ENCODE measurements at places on chromosomes 11 and 22. TPM values are rescaled to one million over a fixed set of nuclear protein-coding genes. Genes with fewer than 3 reads are reported as not detected.

GRCh38 chr11:119716582-119717498, 12.2 kb downstream of the NECTIN1 start:
- no peaks in the 10 kb centered on the region for H3K36me3 ChIP-seq
- H3K27me3 ChIP-seq: no peaks in the 10 kb centered on the region
- DNase-seq: no peak
- H3K27ac ChIP-seq: no peak overlapping the region

GRCh38 chr22:17065433-17065832, 19.4 kb upstream of the IL17RA start:
- no peak overlapping the region for H3K4me3 ChIP-seq
- no peak for DNase-seq
- H3K27ac ChIP-seq: no peak overlapping the region
- no peaks in the 10 kb centered on the region for H3K36me3 ChIP-seq
- H3K27me3 ChIP-seq: no peaks in the 10 kb centered on the region
- H3K4me1 ChIP-seq: peaks cover 9% of the 10 kb centered on the region

CNTN5 gene
- not detected for total RNA-seq

DNA sequence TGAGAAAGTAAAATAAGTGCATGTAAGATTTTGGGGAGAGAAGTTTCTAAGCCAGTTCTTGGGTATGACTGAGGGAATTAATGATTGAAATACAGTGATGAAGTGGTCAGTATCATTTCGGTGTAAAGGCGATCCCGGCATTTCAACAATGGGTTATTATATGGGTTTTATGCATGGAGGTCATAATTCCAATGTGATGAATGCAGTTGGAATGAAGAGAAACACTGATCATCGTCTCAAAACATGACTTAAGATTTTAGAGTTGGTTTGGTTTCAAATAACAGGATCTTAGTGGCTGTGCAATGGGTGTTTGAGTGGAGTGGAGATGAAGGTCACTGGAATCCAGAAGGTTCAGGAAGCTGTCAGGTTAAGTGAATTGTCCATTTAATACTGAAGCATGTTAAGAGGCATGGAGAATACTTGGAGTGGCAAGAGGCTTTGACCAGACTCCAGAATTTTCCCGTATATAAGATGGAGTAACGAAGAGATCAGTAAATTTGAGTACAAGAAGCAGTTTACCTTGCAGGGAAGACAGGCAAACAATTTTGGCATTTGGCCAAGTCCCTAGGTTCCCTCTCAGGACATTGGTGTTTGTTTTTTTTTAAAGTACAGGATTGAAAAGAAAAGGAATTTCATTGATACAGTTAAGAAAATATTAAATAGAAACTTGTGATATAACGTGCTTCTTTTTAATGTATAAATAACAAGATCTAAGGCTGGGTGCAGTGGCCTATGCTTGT, 96.4 kb upstream of the BIRC3 start:
- DNase-seq: no peak
- no peak overlapping the region for H3K4me3 ChIP-seq
- no peaks in the 10 kb centered on the region for H3K36me3 ChIP-seq
- H3K4me1 ChIP-seq: no peaks in the 10 kb centered on the region
- no peaks in the 10 kb centered on the region for H3K27me3 ChIP-seq

- no peak for DNase-seq
- no peak overlapping the region for H3K27ac ChIP-seq
- no peaks in the 10 kb centered on the region for H3K27me3 ChIP-seq
These were observed 272.0 kb downstream of the TTC28 start for GRCh38 chr22:28407645-28408044.

DNA sequence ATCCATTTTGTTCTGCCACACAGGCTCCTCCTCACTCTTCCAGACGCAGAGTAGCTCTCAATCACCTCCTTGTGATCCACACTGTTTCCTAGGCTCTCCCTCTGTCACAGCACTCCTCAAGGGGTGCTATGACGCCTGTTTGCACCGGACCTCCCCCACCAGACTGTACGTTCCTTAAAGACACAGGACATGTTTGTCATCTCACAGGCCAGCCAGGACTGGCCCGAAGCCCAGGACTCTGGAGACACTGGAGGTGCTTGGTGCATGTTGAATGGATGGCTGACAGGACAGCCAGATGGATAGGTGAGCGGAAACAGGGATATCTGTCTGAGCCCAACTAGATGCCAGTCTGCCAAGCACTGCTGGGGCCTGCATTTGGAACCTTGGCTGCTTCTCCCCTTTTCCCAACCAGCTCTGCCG, 13.6 kb downstream of the PLA2G6 start:
- no peak for DNase-seq
- H3K27me3 ChIP-seq: no peaks in the 10 kb centered on the region
- no peak overlapping the region for H3K27ac ChIP-seq
- H3K4me1 ChIP-seq: peaks cover 14% of the 10 kb centered on the region
- H3K36me3 ChIP-seq: peaks cover 17% of the 10 kb centered on the region
- H3K4me3 ChIP-seq: no peak overlapping the region

GRCh38 chr11:72834905-72835304, 20.7 kb downstream of the ATG16L2 start:
- no peak overlapping the region for H3K4me3 ChIP-seq
- no peak for DNase-seq
- H3K36me3 ChIP-seq: peaks cover 5% of the 10 kb centered on the region
- no peaks in the 10 kb centered on the region for H3K27me3 ChIP-seq

DNA sequence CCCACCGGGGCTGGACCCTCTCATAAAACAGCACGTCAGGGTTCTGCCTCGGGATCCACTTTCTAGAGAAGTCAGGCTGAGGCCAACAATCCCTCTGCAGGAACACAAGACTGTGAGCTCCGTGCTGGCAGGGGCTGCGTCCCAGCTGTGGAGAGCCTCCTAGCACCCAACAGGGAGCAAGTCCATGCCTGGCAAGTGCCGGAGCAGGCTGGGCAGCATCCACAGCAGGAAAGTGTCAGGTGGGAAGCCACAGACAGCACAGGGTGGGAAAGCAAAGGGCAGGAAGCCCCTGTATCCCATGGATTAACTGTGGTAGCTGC, 682.3 kb downstream of the TBC1D22A start:
- H3K27me3 ChIP-seq: peaks cover 4% of the 10 kb centered on the region
- no peak overlapping the region for H3K27ac ChIP-seq
- H3K4me3 ChIP-seq: no peak overlapping the region
- DNase-seq: no peak
- no peaks in the 10 kb centered on the region for H3K36me3 ChIP-seq

MPPED2 gene
- not detected for total RNA-seq

DNA sequence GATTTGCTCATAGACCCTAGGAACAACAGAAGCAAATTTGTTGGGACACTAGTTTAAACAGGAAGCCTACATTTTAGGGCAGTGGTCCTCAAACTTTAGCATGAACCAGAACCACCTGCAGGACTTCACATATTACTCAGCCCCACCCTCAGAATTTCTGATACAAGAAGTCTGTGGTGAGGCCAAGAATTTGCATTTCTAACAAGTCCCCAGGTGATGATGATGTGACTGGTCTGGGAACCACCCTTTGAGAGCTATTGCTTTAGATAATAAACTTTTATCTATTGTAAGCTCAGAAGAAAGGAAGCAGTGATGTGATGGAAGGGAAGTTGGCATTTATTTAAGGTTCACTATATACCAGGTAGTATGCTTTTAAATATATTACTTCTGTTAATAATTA, 194.0 kb downstream of the FAM181B start:
- H3K27ac ChIP-seq: no peak overlapping the region
- H3K4me3 ChIP-seq: no peak overlapping the region
- H3K27me3 ChIP-seq: no peaks in the 10 kb centered on the region
- no peak for DNase-seq
- H3K36me3 ChIP-seq: no peaks in the 10 kb centered on the region

DNA sequence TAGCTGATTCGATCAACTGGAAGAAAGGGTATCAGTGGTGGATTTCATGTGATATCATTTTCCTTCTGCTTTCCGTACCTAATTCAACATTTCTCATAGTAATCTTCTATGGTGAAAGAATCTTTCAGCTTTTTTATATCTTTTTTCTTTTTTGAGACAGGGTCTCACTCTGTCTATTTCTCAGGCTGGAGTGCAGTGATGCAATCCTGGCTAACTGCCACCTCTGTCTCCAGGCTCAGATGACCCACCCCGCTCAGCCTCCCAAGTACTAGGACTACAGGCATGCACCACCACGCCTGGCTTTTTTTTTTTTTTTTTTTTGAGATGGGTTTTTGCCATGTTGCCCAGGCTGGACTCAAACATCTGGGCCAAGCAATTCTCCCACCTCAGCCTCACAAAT, 18.6 kb upstream of the CHORDC1 start:
- no peak for DNase-seq
- no peak overlapping the region for H3K27ac ChIP-seq
- no peaks in the 10 kb centered on the region for H3K36me3 ChIP-seq

ZNF215 gene
- total RNA-seq: 1.1 TPM

DNA sequence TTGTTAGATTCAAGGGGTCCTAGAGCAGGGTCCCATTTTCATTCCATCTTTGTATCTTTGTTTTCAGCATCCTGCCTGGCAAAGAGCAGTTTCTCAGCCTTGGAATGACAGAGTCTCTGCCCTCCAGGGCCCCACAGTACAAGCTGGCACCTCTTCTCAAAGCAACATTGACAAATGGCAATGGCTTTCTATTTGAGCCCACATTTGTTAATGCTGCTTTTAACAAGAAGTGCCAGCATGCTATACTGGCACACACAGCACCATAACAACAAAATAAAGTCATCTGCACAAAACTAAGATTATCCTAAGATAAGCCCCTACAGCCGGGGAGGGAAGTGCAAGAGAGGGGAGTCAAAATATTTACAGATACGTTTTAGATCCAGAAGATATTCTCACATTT, 309.7 kb upstream of the C11orf87 start:
- no peak overlapping the region for H3K4me3 ChIP-seq
- no peaks in the 10 kb centered on the region for H3K36me3 ChIP-seq
- no peak overlapping the region for H3K27ac ChIP-seq
- DNase-seq: no peak

GRCh38 chr11:45285930-45286632, at the start of gene SYT13:
Gene SYT13, minus strand, starts transcription at chr11:45286341. Its CDS starts 134 bp downstream, at chr11:45286207.
- H3K27me3 ChIP-seq: peaks cover 47% of the 10 kb centered on the region
- H3K4me1 ChIP-seq: no peaks in the 10 kb centered on the region
- DNase-seq: no peak
- H3K27ac ChIP-seq: no peak within 1 kb of the TSS
- no peak within 1 kb of the TSS for H3K4me3 ChIP-seq

GRCh38 chr11:96332126-96332771, 10.7 kb downstream of the MAML2 start:
- no peak overlapping the region for H3K4me3 ChIP-seq
- DNase-seq: no peak
- peak overlapping the region; percentile 47 for H3K27ac ChIP-seq
- H3K4me1 ChIP-seq: peaks cover 82% of the 10 kb centered on the region
- H3K36me3 ChIP-seq: peaks cover 25% of the 10 kb centered on the region

GRCh38 chr22:48605856-48606481, 1221.7 kb downstream of the BRD1 start:
- H3K4me1 ChIP-seq: no peaks in the 10 kb centered on the region
- H3K4me3 ChIP-seq: no peak overlapping the region
- no peak overlapping the region for H3K27ac ChIP-seq

GRCh38 chr22:38417252-38418060, 37.5 kb downstream of the KCNJ4 start:
- H3K27ac ChIP-seq: no peak overlapping the region
- H3K4me3 ChIP-seq: no peak overlapping the region
- no peaks in the 10 kb centered on the region for H3K27me3 ChIP-seq
- H3K4me1 ChIP-seq: peaks cover 2% of the 10 kb centered on the region
- no peaks in the 10 kb centered on the region for H3K36me3 ChIP-seq

PNPLA3 gene
- total RNA-seq: 0.29 TPM

DNA sequence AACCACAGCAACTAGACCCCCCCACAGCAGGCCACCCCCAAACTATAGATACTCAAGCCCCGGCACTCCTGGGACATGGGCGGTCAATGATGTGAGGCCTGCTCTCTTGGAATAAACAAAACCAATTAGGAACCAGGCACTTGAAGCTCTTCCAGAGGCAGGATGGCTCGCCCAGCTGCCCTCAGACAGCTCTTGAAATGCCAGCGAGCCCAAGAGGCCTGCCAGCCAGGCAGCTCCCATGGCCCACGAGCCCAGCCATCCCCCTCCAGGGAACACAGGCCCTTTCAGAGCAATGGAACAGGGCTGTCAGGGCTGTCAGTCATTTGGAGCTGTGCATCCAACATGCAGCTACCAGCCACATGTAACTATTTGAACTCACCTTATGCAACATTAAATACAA, 34.0 kb upstream of the TFIP11 start:
- H3K27ac ChIP-seq: peak overlapping the region; percentile 41
- no peaks in the 10 kb centered on the region for H3K27me3 ChIP-seq
- H3K4me1 ChIP-seq: peaks cover 18% of the 10 kb centered on the region
- no peak overlapping the region for H3K4me3 ChIP-seq

DNA sequence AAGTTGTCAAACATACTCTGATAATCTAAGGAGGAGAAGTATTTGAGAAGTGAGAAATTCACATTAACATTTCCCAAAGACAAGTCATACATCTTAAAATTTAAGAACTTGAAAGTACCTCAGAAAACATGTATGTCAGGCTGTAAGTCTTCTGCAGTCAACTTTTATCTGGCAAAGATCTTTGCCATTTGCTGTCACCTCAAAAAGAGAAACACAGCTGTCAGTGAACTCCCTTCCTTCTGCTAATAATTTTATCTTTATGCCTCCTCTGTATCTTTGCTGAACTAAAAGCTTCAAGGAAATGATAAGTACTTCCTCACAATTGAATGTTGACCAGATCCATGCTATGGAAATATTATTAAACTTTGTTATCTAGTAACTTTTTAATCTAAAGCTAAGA, 18.7 kb downstream of the TTC17 start:
- H3K4me3 ChIP-seq: no peak overlapping the region
- peaks cover 15% of the 10 kb centered on the region for H3K4me1 ChIP-seq
- no peak for DNase-seq
- peaks cover 14% of the 10 kb centered on the region for H3K36me3 ChIP-seq
- H3K27ac ChIP-seq: no peak overlapping the region
- H3K27me3 ChIP-seq: no peaks in the 10 kb centered on the region

ZNF408 gene
- 7.3 TPM for total RNA-seq

- DNase-seq: no peak
- H3K4me3 ChIP-seq: no peak overlapping the region
- H3K27me3 ChIP-seq: no peaks in the 10 kb centered on the region
- no peaks in the 10 kb centered on the region for H3K4me1 ChIP-seq
These were observed 1.5 kb downstream of the OLFML1 start for GRCh38 chr11:7486781-7487140.

DNA sequence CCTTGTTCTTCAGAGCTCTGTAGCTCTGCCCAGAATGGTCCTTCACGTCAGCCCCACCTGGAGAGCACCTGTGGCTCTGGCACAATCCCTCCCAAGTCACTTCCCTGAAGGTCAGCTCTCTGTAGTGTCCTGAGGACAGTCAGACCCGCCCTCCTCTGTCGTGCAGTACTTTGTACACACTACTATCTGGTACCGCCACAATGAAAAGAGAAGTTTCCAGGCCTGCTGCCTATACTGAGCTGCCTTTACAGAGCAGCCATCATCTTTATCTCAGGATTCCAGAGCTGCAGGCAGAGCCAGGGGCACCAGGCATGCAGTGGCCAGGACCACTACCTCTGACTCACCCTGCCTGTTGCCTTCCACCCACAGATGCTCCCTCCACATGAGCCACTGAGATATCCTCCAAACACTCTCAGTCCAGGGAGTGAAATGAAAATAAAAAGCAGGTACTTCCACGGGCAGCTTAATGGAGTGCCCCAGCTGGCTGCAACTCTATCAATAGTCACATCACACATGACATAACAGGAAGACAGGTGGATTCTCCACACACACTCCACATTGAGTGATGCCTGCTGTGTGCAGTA, 7.3 kb downstream of the PACSIN2 start:
- H3K4me3 ChIP-seq: no peak overlapping the region
- H3K36me3 ChIP-seq: peaks cover 3% of the 10 kb centered on the region
- DNase-seq: peak; percentile 28
- H3K27me3 ChIP-seq: no peaks in the 10 kb centered on the region
- H3K27ac ChIP-seq: no peak overlapping the region

GRCh38 chr11:37926772-37927171, 1328.7 kb upstream of the RAG2 start:
- H3K27me3 ChIP-seq: no peaks in the 10 kb centered on the region
- no peak for DNase-seq
- H3K4me3 ChIP-seq: no peak overlapping the region
- H3K36me3 ChIP-seq: no peaks in the 10 kb centered on the region

Data from activated naive CD4-positive, alpha-beta T cell treated with anti-CD3 and anti-CD28 coated beads for 36 hours (primary cell).